CD4-positive, alpha-beta T cell treated with Interleukin-4 for 1 hour (primary cell): ENCODE measurements at places on chromosomes 5 and 9.

DNA sequence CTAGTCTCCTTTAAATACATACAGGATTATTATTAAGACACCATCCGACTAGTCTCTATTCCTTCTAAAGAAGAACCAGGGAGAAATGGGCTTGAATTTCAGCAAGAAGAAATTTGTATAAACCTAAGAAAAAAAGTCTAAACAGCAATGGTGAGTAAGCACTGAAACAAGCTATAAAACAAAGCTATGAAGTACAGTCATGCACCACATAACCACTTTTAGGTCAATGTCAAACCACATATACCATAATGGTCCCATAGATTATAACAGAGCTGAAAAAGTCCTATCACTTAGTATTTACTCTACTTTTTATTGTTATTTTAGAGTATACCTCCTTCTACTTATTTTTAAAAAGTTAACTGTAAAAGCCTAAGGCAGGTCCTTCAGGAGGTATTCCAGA lies 102.0 kb upstream of the NFIB start:
- no peak for DNase-seq

DNA sequence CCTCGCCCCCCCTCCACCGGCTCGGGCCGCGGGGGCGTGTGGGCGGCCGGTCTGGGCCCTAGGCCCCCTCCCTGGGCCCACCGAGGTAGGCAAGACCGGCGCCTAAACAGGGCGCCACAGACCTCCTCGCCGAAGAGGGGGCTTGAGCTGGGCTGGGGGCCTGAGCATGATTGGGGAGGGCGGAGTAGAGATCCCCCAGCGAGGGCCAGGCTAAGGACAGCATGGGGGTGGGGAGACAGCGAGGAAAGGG lies 108.9 kb downstream of the PSD2 start:
- DNase-seq: no peak

DNA sequence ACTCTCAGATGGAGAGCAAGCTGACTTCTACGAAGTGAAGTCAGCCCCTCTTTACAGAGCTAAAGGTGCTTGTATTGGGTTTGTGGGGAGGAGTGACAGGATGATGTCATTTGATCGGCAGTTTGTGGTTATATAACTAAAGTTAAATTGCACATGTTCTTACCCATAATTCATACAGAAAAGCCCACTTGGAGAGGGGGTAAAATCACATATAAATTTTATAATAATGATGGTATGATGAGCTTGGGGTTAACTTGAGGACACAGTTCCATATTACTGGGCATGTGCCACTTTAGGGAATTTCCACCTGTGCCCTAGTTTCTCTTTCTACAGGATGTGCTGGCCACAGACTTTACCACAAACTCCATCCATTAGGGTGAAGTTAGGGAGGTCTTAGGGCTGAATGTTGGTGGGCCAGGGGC lies 1178.6 kb upstream of the CDH9 start:
- DNase-seq: no peak

- no peak for DNase-seq
These were observed 10.2 kb upstream of the SFXN1 start for GRCh38 chr5:175467983-175468690.

GRCh38 chr5:39712316-39713249 lies 287.8 kb upstream of the DAB2 start:
- no peak for DNase-seq

- DNase-seq: no peak
These were observed 63.1 kb downstream of the GRAMD2B start for GRCh38 chr5:126486332-126486731.

DNA sequence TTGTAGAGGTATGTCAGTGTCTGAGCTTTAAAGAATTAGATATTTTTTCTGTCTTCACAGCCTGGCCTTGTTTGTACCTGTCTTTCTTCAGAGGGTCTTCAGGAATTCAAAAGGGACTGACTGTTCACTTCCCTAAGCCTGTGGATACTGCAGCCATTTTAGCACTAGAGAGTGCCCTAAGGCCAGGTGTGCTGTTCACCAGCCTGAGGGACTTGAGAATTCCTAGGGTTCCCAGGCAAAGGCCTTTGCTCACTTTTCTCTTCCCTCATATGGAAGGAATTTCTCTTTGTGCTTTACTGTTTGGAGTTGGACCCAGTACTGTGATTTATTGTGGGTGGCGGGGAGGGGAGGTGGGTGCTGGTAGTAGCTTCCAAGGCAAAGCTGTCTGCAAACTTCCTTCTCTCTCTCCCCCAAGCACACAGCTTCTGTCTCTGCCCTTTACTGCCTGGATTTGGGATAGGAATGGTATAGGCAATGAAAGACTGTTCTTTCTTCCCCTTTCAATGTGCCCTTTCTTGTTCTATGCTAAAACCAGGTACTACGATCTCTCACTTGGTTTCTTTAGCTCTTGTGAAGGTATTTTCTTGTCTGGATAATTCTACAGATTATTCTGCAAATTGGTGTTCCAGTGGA lies 9.7 kb upstream of the LRRC70 start:
- DNase-seq: no peak

- DNase-seq: peak; percentile 90
These were observed 48.7 kb upstream of the PSD2 start for GRCh38 chr5:139746691-139747582.
